Stomach (tissue), 19 donors: ENCODE measurements at places on chromosomes 5 and 9. TPM values are rescaled to one million over a fixed set of nuclear protein-coding genes. Genes with fewer than 3 reads are reported as not detected.

- no peak for DNase-seq
Observed at GRCh38 chr5:168830833-168831232, 251.7 kb upstream of the PANK3 start.

DNA sequence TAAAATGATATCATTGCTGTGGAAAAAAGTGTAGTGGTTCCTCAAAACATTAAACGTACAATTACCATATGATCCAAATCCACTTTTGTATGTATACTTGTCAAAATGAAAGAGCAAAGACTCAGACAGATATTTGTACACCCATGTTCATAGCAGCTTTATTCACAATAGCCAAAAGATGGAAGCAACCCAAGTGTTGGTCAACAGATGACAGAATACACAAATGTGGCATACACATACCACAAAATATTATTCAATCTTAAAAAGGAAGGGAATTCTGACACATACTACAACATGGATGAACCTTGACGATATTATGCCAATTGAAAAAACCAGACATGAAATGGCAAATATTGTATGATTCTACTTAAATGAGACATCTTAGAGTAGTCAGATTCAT, 524.5 kb upstream of the WWC1 start:
- no peak for DNase-seq

DNA sequence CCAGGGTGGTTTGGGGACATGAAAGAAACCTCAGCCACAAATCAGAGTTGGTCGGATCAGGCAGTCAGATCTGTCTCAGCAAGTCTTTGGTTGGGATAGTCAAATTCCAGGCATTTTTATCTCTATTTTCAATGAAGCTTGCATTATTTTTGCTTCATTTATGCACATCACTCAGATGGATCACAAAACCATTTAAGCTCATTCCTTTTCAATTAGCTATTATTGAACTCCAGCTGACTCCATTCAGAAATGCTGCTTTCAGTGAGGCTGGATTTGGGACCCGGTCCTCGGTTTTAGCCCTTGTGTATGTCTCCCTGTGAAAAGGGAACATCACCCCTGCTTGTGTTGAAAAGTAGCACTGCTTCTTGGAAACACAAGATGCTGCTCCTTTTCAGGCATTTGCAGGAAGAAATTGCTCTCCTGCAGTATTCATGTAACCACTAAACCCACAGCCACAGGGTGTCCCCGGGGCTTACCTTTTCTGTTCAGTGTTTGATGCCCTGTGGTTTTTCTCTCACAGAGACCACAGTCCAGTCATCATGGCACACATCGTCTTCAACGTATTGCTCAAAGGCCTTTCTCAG, 232.9 kb downstream of the NFIB start:
- DNase-seq = no peak

DNA sequence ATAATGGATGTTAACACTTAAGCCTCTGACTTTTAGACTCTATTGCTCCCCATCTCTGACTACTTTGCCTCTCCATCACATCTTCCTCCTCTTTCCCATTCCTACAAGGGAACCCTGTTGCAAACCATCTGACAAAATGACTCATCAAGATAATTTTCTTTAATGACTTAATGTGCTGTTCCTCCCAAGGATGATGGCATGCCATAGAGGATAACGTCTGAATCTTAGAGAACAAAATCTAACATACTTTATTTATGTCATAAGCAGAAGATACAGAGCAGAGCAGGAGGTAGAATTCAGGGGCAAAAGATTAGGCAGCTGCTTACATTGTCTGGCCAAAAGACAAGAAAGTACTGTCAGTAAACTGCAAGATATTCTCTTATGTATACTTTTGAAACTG, 76.8 kb downstream of the FGF10 start:
- DNase-seq = no peak

- DNase-seq = no peak
Observed at GRCh38 chr9:116987721-116988485, 300.8 kb downstream of the TRIM32 start.

DNA sequence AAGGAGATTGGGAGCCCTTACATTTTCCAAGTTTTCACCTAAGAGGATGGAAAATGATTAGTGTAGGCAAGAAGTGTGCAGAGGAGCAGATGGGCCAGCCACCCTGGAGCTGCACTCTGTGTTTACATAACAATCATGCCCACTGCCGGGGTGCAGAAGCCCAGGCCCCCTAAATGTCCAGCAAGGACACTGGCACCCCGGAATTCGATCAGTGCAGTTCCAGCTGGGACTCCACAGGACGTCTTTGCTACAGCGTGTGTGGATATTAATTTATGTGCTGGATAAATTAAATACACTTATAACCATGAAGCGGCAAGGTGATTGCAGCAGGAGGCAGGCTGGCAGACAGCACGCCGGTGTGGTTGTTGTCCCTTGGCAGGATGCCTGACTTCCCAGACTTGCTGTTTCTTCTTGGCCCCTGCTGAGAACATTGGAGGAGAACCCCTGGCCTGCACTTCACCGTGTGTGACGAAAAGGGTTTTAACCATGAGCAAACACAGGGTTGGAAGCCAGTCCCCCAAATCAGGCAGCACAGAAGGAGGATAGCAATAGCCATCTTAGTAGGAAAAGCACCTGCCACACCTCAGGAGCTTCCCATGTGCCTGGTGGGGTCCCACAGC, 73.7 kb downstream of the GADD45G start:
- no peak for DNase-seq

Gene WNT8A
- polyA plus RNA-seq = not detected

Gene PRUNE2
- polyA plus RNA-seq = 4.7 TPM

DNA sequence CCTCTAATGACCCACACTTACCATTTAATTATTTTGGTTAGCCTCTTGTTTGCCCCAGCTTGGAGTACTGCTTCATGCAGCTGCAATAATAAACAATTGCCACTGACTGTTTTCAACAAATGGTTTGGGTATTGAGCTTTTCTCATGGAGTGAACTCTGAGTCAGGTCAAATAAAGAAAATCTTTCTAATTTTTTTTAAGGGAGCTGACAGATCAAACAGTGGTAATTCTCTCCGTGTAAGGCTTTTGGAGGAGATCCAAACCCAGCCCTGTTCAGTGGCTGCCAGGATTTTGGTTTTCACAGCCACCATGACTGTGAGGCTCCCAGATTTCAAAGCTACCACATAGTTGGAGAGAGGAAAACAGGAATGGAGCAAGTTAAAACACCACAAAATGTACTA, 110.7 kb upstream of the EFNA5 start:
- DNase-seq = no peak

DNA sequence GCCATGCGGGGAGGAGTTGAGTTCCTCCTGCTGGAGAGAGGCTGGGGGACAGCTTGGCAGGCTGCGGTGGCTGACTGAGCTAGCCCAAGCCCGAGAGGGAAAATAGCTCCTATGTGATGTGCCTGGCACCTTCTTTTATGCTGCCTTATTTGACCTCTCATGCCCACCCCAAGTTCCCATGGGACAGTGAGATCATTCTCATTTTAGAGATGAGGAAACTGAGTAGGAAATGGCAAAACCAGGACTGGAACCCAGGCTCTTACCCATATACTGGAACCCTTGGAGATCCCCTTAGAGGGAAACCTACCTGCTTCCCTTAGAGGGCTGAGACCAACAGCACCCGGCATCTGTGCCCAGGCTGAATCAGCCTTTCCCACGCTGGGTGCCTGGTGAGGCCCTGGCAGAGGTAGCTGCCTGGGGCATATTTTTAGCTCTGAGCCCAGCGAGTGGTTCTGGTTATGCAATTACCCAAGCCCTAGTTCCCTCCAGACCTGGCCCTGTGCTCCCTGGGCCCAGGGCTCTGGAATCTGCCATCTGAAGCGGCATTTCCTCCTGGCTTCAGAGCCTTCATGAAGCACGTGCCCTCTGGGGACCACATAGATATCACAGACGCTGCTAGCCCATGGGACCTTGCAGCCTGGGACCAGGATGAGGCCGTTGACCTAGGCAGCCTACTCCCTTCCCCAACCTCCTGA, 23.6 kb downstream of the COL27A1 start:
- no peak for DNase-seq

DNA sequence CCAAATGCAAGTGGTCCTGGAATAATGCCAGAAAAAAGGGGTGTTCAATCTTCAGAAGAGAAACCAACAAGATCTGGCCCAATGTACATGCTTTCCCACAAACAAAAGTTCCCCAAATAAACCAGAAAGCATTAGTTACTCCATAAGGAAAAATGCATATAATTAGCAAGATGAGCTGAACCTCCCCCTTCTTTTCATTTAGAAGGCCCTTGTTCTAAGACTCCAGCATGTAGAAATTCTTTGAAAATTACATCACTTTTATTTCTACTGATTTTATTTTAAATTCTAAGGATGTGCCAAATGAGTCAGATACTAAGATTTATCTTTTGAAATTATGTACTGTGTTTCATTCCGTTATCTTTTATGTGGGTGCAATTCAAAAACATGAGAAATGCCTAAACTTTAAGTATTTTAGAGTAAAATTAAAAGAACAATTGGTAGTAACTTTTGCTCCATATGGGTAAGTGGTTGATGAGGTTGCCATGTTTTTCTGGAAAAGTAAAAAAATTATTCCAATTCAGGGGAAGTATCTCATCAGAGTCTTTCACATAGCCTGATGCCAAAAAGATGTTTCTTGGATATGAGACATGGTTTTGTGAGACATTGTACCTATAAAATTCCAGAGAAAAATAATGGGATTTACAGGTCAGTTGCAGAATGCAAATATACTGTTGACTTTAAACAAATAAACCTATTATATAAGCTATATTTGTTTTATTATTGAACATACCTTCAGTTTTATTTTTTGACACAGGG, 106.5 kb upstream of the CCDC112 start:
- no peak for DNase-seq

DNA sequence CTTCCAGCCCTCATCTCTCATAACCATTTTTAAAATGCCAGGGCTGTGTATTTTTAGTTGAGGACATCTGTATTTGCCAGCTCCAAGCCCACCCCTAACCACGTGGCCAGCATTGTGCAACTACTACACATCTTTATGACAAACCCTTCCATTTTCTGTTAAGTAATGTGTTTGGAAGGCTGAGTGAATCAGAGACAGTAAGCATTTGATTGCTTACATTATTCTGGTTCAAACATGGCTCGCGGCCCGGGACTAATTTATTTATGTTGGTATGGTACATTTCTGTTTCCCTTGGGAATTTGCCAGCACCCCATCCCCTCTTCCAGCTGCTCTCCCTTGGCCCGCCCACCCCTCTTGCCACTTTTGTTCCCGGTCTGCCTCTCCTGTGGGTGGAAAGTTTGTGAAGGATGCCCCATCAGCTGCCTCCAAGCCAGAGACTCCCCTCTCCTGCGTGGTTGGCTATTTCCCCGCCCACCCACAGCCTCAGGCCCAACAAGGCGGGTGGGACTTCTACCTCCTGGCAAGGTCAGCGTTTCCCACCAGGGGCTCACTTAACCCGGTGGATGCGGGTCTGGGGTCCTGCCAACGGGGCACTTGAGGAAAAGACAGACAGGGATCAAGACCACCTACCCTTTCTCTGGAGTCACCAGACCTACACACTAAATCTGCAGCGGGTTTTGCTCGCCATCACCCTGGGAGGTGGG, 162.2 kb downstream of the HSD17B3 start:
- DNase-seq = peak; percentile 68

- peak; percentile 14 for DNase-seq
Observed at GRCh38 chr5:3217114-3217513, 378.5 kb upstream of the IRX1 start.

- DNase-seq = no peak
Observed at GRCh38 chr5:122394284-122394930, 82.4 kb downstream of the SNCAIP start.
